ENCODE measurements at places on chromosomes 5 and 9. TPM values are rescaled to one million over a fixed set of nuclear protein-coding genes. Genes with fewer than 3 reads are reported as not detected.

DNA sequence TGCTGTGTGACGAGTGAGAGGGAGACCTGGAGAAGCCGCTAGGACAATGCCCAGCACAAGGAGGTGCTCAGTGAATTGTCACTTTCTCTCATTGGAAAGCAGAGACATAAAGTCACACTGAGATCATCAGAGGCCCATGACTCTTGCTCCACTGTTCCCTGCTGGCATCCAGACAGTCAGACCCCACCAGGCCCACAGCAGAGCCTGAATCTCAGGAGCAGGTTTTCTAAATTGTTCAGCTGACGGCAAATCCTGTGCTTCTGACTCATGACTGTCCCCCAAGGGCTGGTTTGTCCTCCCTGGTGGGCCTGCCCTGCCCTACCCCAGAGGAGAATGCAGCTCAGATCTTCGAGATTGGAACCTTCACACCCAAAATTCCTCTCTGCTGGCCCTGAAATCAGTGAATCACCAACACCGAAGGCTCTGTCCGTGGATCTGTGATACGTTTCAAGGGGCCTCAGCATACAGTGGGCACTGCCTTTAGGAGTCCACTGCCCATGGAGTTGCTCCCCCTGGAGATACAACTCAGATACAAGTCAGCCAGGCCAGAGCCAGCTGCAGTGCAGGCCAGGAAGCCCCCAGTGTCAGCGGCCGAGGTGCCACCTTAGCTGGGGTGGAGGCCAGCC, 2.7 kb downstream of the PTGES start:
- DNase-seq, result no peak

DNA sequence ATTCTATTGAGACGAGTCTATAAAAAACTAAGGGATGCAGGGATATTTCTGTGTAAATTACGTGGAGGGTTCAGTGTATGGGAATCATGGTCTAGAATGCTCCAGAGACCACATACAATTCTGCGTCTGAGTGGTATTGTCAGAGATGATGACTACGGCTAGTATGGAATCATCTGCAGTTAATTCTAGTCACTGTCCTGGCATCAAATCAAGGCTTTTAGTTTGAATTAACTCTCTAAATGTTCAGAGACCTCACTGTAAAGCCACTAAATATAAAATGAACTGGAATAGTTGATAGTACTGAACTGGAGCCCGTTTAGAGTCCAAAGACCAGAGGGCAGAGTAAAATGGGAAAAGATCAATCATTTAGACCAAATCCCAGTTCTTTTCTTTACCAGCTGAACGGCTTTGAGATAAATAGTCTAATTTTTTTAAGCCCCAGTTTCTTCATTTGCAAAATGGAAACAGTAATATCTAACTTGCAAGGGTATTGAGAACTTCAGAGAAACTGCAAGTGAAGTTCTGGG, 599.8 kb downstream of the EBF1 start:
- DNase-seq, result no peak

DNA sequence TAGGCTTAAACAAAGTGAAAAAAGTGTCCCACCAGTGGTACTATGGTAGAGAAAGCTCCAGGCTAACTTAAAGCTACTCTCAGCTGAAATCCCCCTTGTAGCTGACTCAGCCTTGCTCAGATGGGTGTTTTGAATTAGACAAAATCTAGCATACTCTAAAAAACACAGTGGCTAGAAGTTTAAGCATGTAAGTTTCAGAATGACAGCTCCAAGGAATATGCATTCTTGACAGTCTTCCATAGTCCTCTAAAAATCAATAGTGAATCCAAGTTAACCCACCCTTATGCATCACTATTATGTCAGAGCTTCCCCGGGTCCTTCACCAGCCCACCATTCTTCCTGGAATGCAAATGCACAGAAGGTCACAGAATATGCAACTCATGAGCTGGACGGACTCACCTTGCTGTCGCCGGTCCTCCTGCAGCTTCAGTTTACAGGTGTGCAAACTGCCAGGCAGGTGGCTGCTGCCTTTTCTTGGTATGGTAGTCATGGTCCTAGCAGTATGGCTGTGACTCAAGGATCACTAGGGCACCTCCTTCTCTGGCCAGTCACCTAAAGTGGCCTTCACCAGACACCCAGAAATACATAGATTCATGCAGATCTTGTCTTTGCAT, 668 bp downstream of the RANBP3L start:
- no peak for DNase-seq

The NAIP gene
- 90.8 TPM for total RNA-seq

The PHYHD1 gene
- 1.1 TPM for total RNA-seq
